Chondrocyte (in vitro differentiated cells): ENCODE measurements at places on chromosomes 2 and 18. TPM values are rescaled to one million over a fixed set of nuclear protein-coding genes. Genes with fewer than 3 reads are reported as not detected.

Gene ITGB1BP1
- total RNA-seq, result 99.8 to 126 TPM (median 117 TPM) in 3 replicates

Gene IL1A
- not detected in 3 replicates for total RNA-seq

Gene GREB1
- total RNA-seq, result 0.52 to 2.2 TPM (median 1.6 TPM) in 3 replicates

DNA sequence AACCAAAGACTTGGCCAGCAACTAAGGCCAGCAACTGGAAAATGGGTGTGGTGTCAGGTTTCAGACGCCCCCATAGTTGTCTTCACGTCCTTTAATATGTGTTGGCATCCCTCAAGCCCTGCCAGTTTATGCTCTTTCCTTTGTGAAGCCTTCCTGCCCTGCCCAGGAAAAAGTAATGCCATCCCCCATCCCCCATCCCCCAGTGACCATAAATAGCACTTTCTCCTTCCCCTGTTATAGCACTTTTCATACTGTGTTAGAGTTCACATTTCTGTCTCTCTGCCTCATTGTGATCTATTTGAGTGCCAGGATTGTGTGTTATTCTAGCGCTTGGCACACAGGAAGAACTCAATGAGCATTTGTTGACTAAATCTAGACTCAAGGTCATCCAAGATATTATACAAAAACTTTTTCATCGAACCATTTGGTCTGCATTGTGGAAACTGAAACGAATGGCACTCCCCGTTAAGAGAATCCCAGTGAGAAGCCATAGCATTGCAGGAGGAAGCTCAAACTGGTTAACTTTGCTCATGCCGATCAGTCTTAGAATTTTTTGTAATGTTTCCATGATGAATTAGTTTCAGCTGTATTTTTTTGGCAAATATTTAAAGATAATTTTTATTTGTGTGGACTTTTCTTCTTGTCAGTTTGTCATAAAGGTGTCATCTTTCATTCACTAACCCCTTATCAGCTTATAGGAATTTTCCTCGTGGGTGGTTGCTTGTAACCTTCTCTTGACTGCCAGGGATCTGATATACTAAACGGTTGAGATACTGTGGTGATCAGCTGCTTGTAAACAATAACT lies 15.7 kb downstream of the CRIM1 start:
- peak overlapping the region; percentile 35 for H3K4me3 ChIP-seq
- H3K4me1 ChIP-seq, result peaks cover 90% of the 10 kb centered on the region
- peak overlapping the region; percentile 80 for H3K27ac ChIP-seq
- no peak for DNase-seq
- H3K36me3 ChIP-seq, result no peaks in the 10 kb centered on the region
- no peaks in the 10 kb centered on the region for H3K27me3 ChIP-seq

DNA sequence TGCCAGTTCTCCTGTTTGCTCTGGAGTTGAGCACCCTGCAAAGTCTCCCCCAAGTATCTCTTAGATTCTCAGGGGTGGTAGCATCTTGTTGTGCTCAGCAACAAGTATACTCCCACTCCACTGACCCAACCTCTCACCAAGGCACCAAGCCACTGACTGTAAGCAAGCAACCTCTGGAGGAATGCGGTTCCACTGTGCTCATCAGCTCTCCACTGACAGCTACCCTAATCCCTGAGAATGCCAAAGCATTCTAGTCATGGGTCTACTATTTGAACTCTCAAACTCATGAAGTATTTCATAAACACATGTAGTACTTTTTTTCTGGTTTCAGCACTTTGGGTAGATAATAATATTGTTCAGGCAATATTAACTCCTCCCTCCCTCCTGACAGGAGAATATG lies 170.0 kb downstream of the EPHA4 start:
- H3K4me1 ChIP-seq, result no peaks in the 10 kb centered on the region
- no peak overlapping the region for H3K27ac ChIP-seq
- DNase-seq, result no peak
- H3K4me3 ChIP-seq, result no peak overlapping the region

DNA sequence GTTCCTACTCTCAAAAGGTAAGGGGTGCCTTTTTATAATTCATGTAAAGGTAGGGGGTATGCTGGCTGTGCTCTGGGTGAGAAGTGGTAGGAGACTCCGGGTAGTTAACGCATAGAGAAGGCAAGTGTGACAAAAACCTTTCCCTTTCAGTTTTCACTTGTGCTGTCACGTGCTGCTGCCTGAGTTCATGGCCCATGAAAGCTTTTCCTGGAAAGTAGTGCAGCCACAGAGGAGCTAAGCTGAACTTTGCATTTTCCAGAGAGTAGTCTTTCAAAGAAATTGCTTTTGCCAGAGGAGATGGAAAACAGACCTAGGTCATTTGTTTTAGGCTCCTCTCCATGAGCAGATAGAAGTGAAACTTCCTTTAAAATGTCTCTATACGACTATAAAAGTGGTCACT lies 44.7 kb downstream of the THSD7B start:
- H3K27me3 ChIP-seq, result no peaks in the 10 kb centered on the region
- no peaks in the 10 kb centered on the region for H3K4me1 ChIP-seq
- no peak for DNase-seq
- no peaks in the 10 kb centered on the region for H3K36me3 ChIP-seq

DNA sequence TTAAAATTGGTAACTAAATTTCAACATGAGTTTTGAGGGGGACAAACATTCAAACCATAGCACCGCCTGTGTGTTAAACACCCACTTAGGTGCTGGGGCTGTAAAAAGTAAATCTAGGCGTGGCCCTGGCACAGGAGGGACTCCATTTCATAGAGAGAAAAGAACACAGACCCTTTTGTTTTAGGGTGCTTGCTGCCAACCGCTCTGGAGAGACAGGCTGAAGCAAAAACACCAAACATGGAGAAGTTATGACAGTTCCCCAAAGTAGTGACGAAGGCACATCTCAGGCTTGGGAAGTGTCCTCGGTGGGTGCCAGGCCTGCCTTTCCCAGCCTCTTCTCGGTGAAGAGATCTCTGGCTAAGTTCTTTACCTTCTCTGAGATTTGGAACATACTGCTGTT lies 5.1 kb downstream of the ACTG2 start:
- peak overlapping the region; percentile 93 for H3K4me3 ChIP-seq
- peak overlapping the region; percentile 95 for H3K27ac ChIP-seq
- peaks cover 38% of the 10 kb centered on the region for H3K36me3 ChIP-seq

GRCh38 chr2:24745825-24746224 lies 47.4 kb downstream of the PTRHD1 start:
- no peak overlapping the region for H3K4me3 ChIP-seq
- H3K36me3 ChIP-seq, result peaks cover 11% of the 10 kb centered on the region
- no peaks in the 10 kb centered on the region for H3K4me1 ChIP-seq
- DNase-seq, result no peak
- H3K27ac ChIP-seq, result no peak overlapping the region
- H3K27me3 ChIP-seq, result no peaks in the 10 kb centered on the region

- peaks cover 14% of the 10 kb centered on the region for H3K4me1 ChIP-seq
- H3K36me3 ChIP-seq, result peaks cover 4% of the 10 kb centered on the region
- peaks cover 50% of the 10 kb centered on the region for H3K27me3 ChIP-seq
- no peak overlapping the region for H3K27ac ChIP-seq
- H3K4me3 ChIP-seq, result peak overlapping the region; percentile 82
- DNase-seq, result no peak
These were observed 667 bp downstream of the REEP1 start for GRCh38 chr2:86336675-86337243.

GRCh38 chr2:6139142-6139541 lies 447.0 kb downstream of the SOX11 start:
- no peak for DNase-seq
- no peaks in the 10 kb centered on the region for H3K27me3 ChIP-seq
- H3K27ac ChIP-seq, result no peak overlapping the region
- no peaks in the 10 kb centered on the region for H3K4me1 ChIP-seq
- H3K36me3 ChIP-seq, result peaks cover 2% of the 10 kb centered on the region

DNA sequence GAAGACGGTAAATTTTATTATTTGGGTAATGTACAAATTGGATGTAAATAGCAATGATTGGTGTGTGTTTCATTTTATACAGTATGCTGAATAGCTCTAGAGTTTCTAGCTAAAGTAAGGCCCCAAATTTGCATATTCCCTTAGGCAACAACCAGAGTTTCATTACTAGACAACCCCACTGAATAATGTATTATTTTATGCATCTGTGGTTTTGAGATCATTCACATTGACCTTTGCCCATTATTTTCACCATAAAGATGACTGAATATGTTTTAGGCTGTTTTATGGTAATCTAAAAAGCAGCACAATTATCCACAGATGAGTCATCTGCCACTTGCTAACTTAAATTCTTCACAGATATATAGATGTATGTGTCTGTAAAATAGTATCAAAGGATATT lies 44.5 kb upstream of the C2orf74 start:
- H3K36me3 ChIP-seq, result peaks cover 26% of the 10 kb centered on the region
- no peaks in the 10 kb centered on the region for H3K4me1 ChIP-seq
- no peaks in the 10 kb centered on the region for H3K27me3 ChIP-seq
- no peak overlapping the region for H3K4me3 ChIP-seq

Gene RAB12
- total RNA-seq, result 40.9 to 44.6 TPM (median 41.3 TPM) in 3 replicates

DNA sequence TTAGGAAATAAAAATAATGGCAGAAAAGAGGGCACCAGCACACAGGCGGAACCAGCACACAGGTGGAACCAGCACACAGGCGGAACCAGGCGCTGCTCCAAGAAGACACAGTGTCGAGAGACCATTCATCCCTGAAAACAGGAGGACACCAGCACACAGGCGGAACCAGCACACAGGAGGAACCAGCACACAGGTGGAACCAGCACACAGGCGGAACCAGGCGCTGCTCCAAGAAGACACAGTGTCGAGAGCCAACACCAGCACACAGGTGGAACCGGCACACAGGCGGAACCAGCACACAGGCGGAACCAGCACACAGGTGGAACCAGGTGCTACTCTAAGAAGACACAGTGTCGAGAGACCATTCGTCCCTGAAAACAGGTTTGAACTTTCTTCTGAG lies 115.5 kb upstream of the TMEM18 start:
- H3K4me1 ChIP-seq, result no peaks in the 10 kb centered on the region
- no peak overlapping the region for H3K27ac ChIP-seq
- no peaks in the 10 kb centered on the region for H3K27me3 ChIP-seq
- no peak overlapping the region for H3K4me3 ChIP-seq

GRCh38 chr2:60473546-60473945 lies 79.9 kb downstream of the BCL11A start:
- no peak overlapping the region for H3K4me3 ChIP-seq
- DNase-seq, result no peak
- no peak overlapping the region for H3K27ac ChIP-seq
- H3K4me1 ChIP-seq, result peaks cover 5% of the 10 kb centered on the region
- no peaks in the 10 kb centered on the region for H3K27me3 ChIP-seq
- peaks cover 2% of the 10 kb centered on the region for H3K36me3 ChIP-seq

- H3K4me1 ChIP-seq, result peaks cover 12% of the 10 kb centered on the region
- H3K36me3 ChIP-seq, result no peaks in the 10 kb centered on the region
- peak overlapping the region; percentile 87 for H3K27ac ChIP-seq
- peaks cover 3% of the 10 kb centered on the region for H3K27me3 ChIP-seq
- no peak overlapping the region for H3K4me3 ChIP-seq
These were observed 84.0 kb upstream of the RFX8 start for GRCh38 chr2:101558740-101559525.

Gene ZNF396
- total RNA-seq, result 1.4 to 1.5 TPM (median 1.4 TPM) in 3 replicates

Gene ZFP36L2
- total RNA-seq, result 95.8 to 103 TPM (median 98.3 TPM) in 3 replicates

DNA sequence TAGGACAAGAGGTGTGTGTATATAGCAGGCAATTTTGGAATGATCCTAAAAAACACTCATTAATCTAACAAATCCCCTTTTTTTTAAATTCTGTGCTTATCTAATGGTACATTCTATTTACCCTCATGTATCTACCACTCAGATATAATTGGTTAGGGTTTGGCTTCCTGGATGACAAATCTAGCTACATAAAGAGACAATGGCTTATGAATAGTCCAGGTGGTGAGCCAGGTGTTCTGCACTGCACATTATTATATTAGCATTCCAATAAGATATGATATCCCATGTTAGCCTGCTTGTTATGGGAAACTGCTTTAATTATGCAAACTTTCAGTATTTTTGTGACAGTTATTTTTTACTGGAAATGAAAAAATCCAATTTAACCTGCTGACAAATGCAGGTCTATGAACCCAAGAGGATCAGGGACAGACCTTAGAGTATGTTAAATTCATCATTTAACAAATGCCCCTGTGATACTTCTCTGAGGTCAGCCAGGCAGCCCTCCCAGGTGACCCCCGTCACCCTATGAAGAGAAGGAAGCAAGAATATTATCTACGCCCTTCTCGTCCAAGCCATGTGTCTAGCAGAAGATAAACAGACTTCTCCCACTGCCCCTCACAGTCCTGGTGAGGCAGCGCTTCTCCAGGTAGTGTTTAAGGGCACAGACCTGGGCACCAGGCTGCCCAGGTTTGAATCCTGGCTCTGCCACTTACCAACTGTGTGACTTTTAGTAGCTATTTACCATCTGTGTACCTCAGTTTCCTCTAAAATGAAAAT lies 83.0 kb downstream of the ADD2 start:
- no peak overlapping the region for H3K27ac ChIP-seq
- H3K4me3 ChIP-seq, result no peak overlapping the region
- H3K4me1 ChIP-seq, result no peaks in the 10 kb centered on the region
- no peak for DNase-seq
- no peaks in the 10 kb centered on the region for H3K36me3 ChIP-seq

GRCh38 chr2:25711675-25712354 lies 38.4 kb upstream of the DTNB start:
- H3K4me1 ChIP-seq, result peaks cover 7% of the 10 kb centered on the region
- H3K36me3 ChIP-seq, result no peaks in the 10 kb centered on the region
- H3K27ac ChIP-seq, result no peak overlapping the region
- peaks cover 2% of the 10 kb centered on the region for H3K27me3 ChIP-seq
- H3K4me3 ChIP-seq, result peak overlapping the region; percentile 37
- DNase-seq, result no peak

Gene LBX2
- total RNA-seq, result 0.90 to 2.3 TPM (median 1.3 TPM) in 3 replicates

Gene LOXHD1
- not detected in 3 replicates for total RNA-seq

GRCh38 chr2:9388950-9389911 lies 34.1 kb downstream of the ITGB1BP1 start:
- H3K36me3 ChIP-seq, result peaks cover 37% of the 10 kb centered on the region
- peaks cover 26% of the 10 kb centered on the region for H3K4me1 ChIP-seq
- peak; percentile 75 for DNase-seq
- no peaks in the 10 kb centered on the region for H3K27me3 ChIP-seq

GRCh38 chr2:237201461-237202287 lies 116.0 kb downstream of the COPS8 start:
- no peak overlapping the region for H3K4me3 ChIP-seq
- peak overlapping the region; percentile 86 for H3K27ac ChIP-seq
- no peaks in the 10 kb centered on the region for H3K36me3 ChIP-seq
- peaks cover 79% of the 10 kb centered on the region for H3K4me1 ChIP-seq
- DNase-seq, result peak; percentile 66

Gene NXPH2
- not detected in 3 replicates for total RNA-seq

DNA sequence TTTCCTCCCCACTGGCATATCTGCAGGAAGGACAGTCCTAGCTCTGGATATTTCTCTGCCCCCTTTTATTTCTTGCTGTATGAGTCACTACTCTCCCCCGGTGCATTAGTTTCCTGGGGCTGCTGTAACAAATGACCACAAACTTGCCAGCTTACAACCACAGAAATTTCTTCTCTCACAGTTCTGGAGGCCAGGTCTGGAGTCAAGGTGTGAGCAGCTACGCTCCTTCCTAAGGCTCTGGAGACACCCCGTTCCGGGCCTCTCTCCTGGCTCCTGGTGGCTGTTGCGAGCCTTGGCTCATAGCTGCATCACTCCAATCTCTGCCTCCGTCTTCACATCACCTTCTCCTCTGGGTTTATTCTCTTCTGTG lies 34.1 kb downstream of the PTPRM start:
- H3K36me3 ChIP-seq, result no peaks in the 10 kb centered on the region
- peak overlapping the region; percentile 39 for H3K4me3 ChIP-seq
- H3K27me3 ChIP-seq, result no peaks in the 10 kb centered on the region
- H3K4me1 ChIP-seq, result peaks cover 72% of the 10 kb centered on the region
